ENCODE measurements at places on chromosomes 13 and 19.

GRCh38 chr19:50300814-50301606 lies 28.2 kb downstream of the KCNC3 start:
- DNase-seq, result no peak

DNA sequence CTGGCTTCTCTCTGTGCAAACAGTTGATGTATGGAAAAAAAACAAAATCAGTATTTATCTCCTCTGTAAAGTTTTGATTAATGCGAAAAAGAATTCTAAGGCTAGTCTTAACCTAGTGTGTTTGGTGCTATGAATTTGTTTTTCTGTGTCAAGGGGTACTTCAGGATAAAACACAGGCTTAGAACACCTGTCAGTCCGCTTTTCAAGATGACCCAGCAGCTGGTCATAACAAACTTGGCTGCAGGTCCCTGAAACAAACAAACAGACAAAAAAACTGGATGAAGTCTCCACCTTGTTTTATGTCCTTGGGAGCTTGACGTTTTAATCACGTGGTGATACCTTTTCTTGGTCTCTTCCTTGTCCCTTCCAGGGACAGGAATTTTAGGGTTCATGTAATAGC lies 689.3 kb downstream of the UQCRFS1 start:
- no peak for DNase-seq

DNA sequence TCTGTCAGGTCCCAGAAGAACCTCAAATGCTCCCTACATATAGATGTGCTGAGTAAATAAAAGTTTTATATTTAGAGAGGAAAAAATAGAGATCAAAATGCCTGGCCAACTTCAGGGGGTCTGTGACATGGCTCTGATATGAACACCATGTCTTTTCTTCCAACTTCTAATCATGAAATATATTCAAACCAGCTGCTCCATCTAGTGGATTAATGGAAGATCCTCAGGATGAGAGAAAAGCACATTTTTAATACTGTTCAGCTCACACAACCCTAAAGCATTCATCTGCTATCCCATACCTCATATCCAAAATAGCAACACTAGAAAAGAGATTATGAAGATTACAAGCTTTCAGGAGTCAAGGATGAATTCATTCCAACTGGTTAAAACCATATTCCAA lies 56.0 kb upstream of the DOCK9 start:
- DNase-seq, result peak; percentile 90

DNA sequence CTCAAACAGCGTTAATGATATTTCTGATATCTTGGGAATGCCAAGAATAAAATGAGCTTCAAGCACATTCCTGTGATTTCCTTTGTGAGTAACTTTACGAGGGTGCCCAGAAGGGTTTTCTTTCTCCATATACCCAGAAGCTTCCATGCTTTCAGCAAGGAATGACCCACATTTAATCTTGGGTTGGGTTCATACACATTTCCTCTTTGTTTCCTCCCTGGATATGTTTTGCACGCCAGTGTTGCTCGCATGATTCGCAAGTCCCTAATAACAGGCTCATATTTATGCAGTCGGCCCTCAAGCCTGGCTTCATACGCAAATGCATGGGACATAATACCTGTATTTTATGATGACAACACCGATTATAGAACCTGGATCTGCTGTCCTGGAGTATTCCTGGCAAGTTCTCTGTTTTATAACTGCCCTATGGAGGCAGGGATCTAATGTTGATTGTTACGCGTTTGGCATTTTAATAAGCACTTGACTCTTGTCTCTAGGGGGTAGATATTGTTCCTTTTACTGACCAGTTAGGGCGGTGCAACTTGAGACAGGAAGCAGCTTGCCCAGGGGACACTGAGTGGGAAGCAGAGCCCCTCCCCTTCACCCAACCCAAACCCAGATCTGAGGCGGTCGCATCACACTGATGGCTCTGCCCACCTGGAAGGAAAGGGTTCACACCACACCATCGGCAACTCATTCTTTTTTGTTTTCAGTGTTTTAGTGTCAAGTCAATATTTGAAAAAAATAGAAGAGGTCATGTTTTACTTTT lies 220.4 kb upstream of the SOX1 start:
- DNase-seq, result peak; percentile 96

GRCh38 chr13:68257111-68257842 lies 1027.1 kb upstream of the PCDH9 start:
- no peak for DNase-seq

DNA sequence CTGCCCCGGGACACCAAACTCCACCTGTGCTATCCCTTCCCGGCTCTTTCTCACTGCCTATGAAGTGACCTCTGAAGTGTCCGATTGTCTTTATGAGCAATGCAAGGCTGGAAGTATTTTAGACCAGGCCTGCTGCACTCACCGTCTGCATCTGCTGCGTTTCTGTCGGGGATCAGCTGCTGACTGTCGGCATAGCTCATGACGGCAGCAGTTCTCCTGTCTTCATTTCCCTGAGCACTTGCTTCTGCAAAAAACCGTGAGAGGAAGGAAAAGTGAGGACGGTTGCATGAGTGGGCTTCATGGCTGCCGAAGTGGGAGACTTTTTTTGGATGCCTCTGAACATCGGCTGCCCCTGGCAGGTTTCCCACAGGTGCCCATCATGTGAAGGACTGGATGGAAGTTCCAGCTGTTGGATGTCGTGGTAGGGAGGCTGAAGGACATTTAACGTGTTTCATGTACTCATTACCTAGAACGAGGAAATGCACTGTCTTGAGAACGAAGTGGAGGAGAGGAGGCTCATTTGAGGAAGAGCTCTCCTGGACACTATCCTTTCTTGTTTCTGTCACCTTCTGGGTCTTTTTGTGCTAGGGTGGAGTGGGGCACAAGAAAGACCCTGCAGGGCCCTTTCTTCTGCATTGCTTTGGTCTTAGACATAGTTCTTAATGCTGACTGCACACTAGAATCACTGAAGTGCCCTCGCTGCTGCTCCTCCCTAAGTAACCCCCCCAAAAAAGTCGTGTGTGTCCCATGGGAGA lies 94.7 kb downstream of the RNASEH2B start:
- DNase-seq, result no peak

GRCh38 chr13:65650321-65650720 lies 1579.8 kb downstream of the PCDH9 start:
- DNase-seq, result no peak

GRCh38 chr13:109971456-109972090 lies 185.2 kb upstream of the IRS2 start:
- no peak for DNase-seq

GRCh38 chr13:98575009-98575903 lies 1.7 kb downstream of the STK24 start:
- DNase-seq, result peak; percentile 85

DNA sequence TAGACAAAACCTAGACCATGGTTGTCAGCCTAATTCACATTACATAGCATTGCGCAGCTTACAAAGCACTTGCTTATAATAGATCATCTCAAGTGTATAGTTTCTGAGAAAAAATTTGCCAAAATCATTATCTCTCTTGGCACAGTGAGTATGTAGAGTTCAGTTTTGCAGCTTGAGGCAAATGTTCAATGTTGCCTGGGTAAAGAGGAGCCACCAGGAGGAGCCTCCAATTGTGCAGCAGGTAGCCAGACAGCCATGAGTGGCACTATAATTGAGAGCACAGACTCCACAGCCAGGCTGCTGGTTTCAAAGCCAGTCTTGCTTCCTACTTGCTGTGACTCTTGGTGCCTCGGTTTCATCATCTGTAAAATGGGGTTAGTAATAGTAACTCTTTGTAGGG lies 24.0 kb upstream of the OLFM4 start:
- DNase-seq, result no peak

- no peak for DNase-seq
These were observed 32.7 kb downstream of the FAM187B start for GRCh38 chr19:35195830-35196229.

DNA sequence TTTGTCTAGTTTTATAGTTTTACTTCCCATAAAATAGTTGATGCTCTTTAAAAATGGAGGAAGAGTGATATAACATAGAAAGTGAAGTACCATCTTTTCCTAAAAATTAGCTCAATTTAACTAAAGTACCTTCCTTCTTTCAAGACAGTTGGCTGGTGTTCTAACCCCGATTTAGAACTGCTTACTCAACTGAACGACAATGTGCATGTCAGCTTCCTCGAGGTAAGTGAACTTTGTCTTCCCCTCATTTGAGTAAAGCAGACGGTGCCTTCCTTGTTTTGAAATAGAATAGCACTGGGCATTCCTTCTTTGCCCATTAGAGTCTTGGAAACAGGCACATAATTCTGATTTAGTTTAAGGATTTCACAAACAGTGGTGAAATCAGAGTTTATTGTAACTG lies 1519.2 kb downstream of the EFNB2 start:
- no peak for DNase-seq

GRCh38 chr19:4518345-4519171 lies at the start of gene PLIN4:
Gene PLIN4, minus strand, starts transcription at chr19:4518486. Its CDS starts 214 bp downstream, at chr19:4518272.
- no peak for DNase-seq

- DNase-seq, result no peak
These were observed 69.5 kb upstream of the TDRD3 start for GRCh38 chr13:60327511-60327910.

DNA sequence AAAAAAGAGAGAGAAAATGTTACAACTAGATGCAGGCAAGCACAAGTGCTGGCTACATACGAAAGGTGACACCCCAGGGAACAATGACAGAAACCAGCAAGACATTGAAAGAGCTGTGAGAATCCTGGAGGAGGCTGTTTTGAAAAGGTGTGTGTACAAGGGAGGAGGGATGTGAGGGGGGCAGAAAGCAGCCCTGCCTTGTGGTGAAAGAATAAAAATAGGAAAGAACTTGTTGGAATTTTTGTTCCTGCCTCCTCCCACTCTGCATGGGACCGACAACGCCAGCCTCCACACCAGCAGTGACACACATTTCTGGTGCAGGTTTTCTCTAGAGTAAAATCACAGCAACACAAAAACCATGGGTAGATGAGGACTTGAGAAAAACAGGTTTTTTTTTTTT lies 1258.6 kb downstream of the PCDH9 start:
- no peak for DNase-seq

DNA sequence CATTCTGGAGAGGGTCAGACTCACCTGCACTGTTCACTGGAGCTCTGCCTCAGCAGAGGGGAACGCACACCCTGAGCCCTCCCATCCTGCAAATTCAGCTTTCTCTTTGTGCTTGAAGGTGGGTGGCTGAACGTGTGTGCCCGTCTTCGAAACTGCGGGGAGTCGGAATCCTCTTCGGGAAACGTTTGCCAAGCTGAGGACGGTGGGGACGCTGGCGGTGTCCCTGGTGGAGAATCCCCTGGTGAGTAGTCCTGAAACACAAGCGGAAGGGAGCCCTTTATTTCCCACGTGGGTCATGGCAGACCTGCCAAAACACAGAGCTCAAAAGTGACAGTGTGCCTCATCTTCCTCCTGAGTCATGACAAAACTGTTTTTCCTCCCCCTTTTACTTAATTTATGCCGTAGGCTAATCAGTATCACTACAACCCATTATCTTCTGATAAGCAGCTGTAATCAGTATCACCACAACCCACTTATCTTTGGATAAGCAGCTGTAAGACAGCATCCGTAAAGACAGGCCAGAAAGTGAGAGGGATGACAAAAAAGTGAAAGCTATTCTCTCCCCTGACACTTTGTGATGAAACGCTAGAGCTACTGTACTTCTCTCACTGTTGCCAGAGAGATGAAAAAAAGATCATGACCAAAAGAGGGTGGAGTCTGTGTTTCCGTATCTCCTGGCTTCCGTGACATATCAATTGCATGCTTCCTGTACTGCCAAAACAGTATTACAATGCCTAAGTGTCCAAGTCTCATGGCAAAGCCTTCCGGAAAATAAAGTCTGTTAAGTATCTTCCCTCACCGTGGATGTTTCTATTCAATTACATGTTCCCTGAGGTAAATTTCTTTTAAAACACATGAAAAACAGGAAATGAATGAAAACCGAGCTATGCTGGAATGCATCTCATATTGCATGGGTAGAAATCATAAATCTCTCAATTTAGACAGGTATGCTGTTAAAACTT lies 155.5 kb downstream of the TBC1D4 start:
- no peak for DNase-seq

GRCh38 chr19:50658441-50659317 lies 9.4 kb downstream of the C19orf81 start:
- peak; percentile 82 for DNase-seq

DNA sequence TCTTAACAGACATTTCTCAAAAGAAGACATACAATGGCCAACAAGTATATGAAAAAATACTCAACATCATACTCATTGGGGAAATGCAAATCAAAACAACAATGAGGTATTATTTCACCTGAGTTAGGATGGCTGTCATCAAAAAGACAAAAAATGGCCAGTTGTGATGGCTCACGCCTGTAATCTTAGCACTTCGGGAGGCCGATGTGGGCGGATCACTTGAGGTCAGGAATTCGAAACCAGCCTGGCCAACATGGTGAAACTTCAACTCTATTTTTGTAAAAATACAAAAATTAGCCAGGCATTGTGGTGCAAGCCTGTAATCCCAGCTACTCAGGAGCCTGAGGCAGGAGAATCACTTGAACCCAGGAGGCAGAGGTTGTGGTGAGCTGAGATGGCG lies 22.0 kb downstream of the CEACAM16 start:
- DNase-seq, result no peak

GRCh38 chr13:109243311-109243951 lies 543.0 kb downstream of the IRS2 start:
- DNase-seq, result no peak

DNA sequence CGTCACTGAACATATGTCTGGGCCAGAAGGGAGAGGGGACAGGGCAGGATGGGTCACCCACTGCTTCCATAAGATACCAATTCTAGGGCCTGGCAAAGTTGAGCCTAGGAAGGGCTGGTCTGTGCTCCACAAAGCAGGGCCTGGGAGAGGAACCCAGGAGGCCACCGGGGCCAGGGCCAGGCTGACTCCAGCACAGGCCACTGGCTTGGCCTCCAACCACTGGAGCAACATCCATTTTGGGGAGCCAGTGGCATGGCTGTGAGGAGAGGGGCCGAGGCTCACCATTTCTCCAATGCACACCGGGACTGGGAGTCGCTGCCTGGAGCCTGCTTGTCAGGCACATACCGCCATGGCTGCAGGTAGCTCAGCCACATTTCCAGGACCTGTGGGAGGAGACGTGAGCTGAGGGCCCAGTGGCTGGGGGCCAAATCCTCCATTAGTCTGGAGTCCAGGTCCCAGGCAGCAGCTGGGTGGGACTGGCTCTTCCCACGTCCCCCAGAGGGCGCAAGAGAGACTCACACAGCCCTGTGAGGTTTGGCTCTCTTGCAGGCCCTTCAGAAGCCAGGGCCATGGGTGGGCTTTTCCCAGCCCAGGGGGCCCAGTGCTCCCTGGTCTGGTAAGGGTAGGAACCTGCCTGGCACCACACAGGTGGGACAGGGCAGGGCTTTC lies 27.7 kb downstream of the TUBA3C start:
- no peak for DNase-seq

- DNase-seq, result no peak
These were observed at the start of gene ARHGEF18 for GRCh38 chr19:7348587-7349230. Gene ARHGEF18, plus strand, starts transcription at chr19:7348937. Its CDS starts 13,954 bp downstream, at chr19:7362891.

DNA sequence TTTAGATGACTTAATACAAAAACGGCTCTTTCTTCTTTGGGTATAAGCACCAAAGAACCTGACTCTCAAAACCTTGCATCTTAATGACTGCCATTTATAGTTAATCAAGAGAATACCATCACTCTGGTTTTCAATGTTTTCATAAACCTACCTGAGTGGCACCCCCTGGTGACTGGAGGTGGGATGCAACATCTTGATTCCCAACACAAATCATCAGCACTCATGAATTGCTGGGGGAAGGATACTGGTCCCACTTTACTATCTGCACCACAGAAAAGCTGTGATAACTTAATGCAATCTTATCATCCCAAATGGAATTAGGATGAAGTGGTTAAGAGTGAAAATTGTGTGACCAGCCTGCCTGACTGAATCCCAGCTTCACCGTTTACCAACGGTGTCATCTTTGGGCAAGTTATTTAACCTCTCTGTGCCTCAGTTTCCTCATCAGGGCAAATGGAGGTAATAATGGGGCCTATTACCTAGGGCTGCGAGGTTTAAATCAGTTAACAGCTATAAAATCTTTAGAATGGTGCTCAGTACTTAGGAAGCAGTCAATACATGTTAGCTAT lies 366.4 kb downstream of the KLF12 start:
- DNase-seq, result no peak
